Substantia nigra (tissue), 51 donors: ENCODE measurements at places on chromosomes 16 and 17.

DNA sequence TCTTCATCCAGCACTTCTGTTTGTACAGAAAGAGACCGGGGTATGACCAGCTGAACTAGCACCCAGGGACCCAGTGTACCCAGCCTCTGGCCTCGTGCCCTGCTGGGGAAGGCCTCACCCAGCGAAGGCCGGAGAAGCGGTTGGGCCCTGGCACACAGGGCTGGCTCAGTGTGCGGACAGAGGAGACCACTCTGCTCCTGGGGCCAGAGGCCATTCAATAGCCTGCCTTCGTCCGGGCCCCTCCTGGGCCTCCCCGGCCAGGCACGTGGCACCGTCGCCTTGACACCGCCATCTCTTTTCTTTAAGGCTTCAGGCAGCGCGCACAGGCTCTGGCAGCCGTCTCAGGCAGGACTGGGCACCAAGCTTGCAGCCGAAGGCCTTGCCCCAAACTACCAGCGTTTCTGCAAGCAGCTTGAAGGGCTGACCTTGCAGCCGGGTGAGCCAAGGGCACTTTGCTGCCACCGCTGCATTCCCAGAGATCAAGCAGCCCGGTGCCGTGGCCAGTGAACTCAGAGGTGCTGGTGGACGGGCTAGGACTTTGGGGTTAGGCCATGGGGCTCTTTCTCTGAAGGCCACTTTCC, 8.0 kb downstream of the TAX1BP3 start:
- no peak for DNase-seq

DNA sequence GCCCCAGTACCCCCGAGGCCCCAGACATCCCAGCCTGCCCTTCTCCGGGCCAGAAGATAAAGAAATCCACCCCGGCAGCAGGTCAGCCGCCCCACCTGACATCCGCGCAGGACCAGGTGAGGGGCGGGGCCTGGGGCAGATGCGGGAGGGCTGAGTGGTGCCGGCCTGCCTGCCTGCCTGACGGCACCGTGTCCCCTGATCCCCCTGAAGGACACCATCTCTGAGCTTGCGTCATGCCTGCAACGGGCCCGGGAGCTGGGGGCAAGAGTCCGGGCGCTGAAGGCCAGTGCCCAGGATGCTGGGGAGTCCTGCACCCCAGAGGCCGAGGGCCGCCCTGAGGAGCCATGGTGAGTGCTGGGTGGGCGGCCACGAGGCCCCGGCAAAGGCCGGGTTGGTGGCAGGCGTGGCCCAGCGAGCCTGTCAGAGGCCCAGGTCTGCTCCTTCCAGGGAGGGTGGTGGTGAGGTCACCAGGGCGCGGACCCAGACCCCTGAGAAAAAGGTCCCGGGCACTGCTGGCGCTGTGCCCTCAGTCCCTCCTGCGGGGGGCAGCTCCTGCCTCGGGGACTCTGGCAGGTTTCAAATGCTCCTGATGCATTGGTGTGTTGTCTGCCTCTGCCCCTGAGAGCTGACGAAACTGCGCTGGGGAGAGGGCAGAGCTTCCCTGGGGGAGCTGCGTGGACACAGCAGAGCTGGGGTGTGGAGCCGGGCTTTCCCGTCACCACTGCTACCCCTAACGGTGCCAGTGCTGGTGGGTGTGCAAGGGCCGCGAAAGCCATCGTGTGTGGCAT, 1.2 kb downstream of the CDT1 start:
- no peak for DNase-seq

GRCh38 chr17:18990331-18990730, 14.2 kb downstream of the FAM83G start:
- DNase-seq, result no peak

- DNase-seq, result no peak
Measured at GRCh38 chr16:88510091-88510994, 57.3 kb downstream of the ZFPM1 start.

GRCh38 chr16:80250381-80250780, 290.4 kb upstream of the DYNLRB2 start:
- no peak for DNase-seq

DNA sequence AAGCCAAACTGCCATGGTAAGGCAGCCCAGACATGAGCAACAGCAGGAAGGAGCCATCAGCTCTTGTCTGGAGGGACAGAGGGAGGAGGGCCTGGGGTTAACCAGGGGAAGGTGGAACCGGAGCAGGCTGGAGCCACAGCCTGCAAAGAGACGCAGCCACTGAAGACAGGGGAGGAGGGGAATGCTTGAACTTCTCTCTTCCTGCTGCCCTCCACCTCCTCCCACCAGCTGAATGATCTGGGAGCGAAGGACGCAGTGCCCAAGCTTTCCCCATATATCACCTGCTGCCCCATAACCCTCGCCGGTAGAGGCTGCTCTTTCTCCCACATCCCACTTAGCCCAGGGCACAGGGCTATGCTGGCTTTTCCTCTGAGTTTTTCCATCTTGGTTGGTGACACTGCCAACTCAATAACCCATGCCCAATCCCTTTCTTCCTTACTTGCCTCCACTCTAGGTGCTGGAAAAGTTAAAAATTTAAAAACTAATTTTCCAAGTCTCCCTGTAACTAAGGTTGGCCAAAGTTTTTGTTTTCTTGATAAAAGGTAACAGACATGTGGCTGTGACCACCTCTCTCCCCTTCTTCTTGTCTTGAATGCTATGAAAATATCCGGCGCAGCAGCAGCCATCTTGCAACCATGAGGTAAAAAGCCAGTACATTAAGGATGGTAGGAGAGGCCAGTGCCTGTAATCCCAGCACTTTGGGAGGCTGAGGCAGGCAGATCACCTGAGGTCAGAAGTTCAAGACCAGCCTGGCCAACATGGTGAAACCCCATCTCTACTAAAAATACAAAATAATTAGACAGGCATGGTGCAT, 21.8 kb upstream of the CACNG4 start:
- DNase-seq, result no peak

DNA sequence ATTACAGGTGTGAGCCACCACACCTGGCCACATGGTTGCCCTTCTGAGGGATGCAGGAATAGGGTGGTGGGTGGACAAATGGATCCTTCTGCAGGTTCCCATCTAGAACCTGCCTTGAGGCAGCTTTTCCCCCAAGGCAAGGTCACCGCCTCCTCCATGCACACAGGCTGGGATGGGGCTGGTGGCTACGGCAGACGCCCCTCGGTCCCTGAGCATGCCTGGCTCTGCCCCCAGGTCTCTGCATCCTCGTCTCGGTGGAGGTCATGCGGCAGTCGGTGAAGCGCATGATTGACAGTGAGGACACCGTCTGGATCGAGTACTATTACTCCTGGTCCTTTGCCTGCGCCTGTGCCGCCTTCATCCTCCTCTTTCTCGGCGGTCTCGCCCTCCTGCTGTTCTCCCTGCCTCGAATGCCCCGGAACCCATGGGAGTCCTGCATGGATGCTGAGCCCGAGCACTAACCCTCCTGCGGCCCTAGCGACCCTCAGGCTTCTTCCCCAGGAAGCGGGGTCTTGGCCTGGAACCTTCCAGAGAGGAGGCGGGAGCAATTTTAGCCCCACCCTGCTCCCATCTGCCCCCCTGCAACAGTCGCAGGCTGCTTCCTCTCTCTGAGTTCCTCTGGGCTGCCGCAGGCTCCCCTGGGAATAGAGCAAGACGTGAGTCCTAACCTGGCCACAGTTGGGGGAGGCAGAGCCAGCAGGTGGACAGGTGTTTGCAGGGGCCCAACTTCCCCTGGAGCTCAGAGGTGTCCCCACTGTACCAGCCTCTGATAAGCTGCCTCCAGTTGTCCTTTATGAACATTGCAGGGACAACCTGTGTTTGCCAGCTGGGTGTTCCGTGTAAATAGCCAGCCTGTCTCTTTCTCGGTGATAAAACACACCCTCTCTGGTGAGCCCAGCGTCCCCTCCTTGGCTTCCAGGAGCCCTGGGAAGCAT, 11.7 kb downstream of the CACNG1 start:
- DNase-seq, result no peak

GRCh38 chr16:86002178-86002900, 103.4 kb downstream of the IRF8 start:
- DNase-seq, result no peak

DNA sequence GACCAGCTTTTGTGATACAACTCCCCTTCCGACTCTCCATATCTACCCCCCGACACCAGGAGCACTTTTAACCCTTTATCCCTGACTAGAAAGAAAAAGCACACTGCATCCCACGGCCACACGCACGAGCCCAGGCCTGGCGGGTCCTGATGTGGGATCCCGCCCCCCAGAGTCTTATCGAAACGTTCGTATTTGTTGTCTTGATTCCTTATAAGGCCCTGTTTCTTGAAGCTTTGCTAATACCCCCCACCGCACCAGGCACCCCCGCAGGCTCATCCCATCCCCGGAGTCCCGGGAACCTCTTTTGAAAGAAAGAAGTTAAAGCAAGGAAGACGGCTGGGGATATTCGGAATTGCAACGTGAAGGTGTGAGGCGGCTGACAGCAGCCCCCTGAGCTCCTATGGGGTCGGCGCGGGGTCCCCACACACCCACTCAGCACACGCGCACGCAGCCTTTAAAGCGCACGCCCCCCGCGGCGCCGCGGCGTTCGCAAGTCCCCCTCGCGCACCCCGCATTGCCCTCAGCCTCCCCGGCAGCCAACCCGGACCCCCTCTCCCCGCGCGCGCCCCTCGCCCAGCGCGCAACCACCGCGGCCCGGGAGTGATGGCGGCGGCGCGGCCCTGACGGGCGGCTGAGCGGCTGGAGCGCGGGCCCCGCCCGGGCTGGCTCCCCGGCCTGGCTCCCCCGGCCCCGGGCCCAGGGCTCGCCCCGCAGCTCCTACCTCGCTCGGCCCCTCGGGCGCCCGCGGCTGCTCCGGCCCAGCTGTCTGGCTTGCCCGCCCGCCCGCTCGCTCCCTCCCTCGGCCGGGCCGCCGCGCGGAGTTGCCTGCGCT, 448 bp downstream of the STAT5B start:
- DNase-seq, result no peak

DNA sequence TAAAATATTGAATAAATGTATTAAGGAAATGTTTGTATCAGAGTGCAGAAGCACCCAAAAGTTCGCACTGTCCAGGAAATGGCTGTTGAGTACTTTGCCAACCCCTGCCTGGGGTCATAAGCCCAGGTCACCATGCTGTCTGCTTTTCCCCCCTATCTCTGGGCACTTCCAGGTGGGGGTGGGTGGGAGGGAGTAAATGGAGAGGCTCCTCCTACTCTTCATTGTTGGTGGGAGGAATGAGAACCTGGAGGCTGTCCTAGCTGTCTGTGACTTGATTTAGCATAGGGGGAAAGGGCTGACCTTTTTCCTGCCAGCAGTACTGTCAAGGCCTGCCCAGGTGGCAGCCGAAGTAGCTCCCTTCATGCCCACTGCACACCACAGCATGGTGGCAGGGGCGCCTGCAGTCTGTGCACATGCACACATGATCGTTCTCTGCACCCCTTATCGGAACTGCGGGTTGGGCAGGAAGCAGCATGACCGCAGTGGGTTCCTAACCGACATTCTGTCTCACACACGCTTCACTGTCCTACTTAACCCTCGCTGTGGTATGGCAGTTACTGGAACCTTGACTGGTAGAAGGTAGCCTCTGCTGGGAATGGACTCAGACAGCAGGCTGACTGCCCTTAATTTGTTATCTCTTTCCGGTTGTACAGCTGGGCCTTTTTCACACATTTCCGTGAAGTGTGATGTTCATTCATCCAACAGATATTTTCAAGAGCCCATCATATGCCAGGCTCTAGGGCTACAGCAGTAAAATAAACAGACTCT, 41.5 kb downstream of the LDHD start:
- no peak for DNase-seq

DNA sequence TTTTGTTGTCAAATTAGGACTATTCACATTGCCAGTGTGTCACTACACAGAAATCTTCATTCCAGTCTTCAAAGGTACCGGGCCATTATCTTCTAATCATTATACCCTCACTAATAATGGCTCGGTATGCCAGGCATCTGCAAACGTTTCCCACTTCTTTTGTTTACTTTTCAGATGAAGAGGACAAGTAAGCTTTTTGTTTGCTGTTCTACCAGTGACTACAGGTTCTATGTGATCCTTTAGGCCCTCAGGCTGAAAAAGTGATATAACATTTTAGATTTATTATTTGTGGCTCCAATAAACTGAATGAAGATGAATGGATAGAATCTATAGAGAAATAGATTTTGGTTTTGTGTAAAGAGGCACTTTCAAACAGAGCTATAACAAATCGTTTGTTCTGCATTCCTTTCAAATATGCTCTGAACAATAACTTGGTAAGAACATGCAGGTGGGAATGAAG, 403 bp upstream of the KRTAP3-1 start:
- DNase-seq, result no peak

- peak; percentile 51 for DNase-seq
Measured at GRCh38 chr16:22321340-22322001, 24.3 kb downstream of the POLR3E start.

DNA sequence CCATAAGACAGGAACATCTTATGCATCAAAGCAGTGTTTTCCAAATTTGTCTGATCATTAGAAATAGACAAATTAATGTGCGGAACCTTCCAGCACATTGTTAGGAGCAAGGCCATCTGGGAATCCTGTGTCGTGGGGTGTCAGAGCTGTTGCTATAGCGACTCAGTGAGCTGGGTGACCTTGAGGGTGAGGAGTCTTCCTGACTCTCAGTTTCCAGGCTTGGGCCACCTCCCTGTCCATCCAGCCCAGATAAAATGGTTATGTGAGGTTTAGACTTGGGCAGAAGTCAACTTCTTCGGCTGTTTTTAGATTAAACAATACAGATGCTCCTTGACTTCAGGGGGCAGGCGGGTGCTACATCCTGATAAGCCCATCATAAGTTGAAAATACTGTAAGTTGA, 20.6 kb downstream of the MT1X start:
- DNase-seq, result no peak

DNA sequence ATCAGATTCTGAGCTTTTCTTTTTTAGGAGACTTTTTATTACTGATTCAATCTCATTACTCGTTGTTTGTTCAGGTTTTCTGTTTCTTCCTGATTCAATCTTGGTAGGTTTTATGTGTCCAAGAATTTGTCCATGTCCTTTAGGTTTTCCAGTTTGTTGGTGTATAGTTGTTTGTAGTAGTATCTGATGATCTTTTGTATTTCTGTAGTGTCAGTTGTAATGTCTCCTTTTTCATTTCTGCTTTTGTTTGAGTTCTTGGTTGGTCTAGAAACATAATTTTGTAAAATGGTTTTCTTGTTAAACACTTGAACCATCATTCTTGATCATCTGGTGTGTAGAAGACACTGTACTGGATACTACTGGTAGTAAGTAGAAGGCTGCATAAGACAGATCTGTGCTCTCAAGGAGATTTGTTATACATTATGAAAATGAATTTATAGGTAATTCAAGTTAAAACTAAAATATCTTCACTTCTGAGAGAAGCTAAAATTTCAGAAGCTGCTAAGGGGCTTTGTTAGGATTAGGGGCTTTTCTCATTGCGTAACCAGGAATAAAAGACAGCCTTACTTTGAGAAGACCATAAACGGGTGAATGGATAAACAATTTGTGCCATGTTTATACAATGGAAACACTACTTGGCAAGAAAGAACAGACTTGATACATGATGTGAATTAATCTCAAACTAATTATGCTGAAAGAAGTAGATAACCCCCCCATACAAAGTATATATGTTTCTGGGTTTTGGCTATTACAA, 44.0 kb downstream of the NSRP1 start:
- no peak for DNase-seq

GRCh38 chr17:4394208-4395110, 28.0 kb upstream of the UBE2G1 start:
- DNase-seq, result no peak

- DNase-seq, result peak; percentile 66
Measured at GRCh38 chr17:73267648-73268537, 6.2 kb upstream of the CPSF4L start.
